ENCODE measurements at places on chromosomes 2 and 18.
A peak's percentile ranks its signal among the peaks of the same experiment; 100 is the strongest.

DNA sequence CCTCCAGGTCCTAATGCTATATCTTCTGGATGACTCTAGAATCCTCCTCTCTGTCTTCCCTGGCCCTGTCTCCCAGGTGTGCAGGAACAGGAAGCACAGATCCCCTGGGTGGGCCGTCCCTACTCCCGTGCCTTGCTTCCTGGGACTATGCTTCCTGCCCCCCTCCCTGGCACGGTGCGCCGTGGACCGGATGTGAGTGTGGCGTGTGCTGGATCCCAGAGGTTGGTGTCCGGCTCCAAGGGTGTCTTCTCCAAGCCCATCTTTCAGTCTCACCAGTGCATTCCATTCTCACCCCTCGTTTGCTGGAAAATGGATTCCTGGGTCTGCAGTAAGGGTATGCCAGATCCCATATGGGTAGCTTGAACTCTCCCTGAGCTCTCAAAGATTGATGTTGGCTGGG is 144.4 kb upstream of the TWIST2 start:
- DNase-seq = no peak

DNA sequence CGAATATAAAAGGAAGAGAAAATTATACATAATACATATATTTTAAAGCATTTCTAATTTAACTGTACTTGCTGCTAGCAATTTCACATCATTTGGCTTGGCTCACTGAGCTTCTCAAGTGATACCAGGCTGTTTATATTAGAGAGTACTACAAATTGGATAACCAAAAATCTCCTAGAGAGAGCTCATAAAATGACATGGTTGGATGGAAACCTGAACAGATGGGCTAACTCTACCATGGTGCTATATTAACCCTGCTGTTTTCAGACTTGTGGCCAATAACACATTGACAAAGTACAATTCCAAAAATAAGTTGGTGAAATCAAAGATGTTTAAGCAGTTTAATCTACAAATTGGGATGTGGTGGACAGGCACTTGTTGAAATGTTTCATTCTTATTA is 364.4 kb upstream of the GCFC2 start:
- DNase-seq = no peak

DNA sequence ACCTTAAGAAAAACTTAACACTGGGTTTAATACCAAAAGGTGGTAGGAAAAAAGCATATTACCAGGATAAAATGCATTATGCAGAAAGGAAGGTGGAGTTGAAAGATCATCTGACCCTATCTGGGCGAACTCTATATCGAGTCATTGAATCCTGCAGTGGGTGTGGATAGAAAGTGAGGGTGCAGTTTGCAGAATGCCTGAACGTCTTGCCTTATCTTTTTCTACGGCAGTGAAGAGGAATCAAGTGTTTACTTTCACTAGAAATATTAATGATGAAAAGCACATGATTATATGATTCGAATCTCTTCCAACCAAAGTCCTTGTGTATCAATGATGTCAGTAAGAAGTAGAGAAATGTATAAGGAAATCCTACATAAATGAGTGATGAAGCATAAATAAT is 4.3 kb upstream of the CAVIN2 start:
- DNase-seq = no peak

DNA sequence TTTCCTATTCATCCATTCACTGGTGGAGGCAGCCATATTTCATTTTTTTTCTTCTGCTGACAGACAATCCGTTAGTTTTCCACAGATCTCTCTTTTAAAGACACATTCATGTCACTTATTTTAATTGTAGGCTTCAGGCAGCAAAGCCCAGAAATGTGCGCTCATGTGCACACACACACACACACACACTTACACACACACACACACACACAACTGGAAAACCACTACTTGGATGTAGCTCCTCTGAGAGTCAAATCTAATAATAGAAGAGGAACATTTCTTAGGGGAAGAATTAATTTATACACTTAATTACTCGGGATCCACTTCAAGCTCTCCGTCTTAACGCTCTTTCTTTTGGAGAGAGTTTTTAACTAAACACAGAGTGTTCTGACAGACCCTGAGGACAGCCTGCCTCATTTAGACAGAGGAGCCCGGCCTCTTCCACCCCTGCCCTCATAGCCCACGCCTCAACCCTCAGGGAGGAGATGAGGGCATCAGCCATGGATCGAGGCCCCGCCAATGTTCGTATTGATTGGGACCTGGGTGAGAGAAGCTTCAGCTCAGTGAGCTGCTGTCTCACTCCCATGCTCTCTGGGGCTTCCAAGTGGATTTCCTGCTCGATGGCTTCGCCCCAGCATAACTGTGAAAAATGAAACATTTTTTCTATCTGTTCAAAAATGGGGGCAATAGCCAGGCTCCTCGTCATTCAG is 261.4 kb upstream of the SKOR2 start:
- DNase-seq = no peak

DNA sequence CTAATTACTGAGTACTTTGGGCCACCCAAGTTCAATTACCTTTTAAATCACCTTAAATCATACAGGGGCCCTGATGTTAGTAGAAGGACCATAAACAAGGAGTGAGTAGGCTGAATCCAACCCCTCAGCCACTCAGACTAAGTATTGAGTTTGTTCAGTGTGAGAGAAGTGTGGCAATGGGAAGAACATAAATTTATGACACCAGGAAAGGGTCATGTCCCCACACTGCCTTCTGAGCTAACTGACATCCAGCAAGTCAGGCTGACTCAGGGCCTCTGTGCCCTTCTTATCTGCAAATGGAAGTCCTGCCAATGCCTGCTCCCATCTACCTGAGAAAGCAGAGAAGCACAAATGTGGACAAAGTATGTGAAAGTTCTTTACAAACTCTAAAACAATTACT is 12.9 kb downstream of the PLEKHM3 start:
- no peak for DNase-seq

DNA sequence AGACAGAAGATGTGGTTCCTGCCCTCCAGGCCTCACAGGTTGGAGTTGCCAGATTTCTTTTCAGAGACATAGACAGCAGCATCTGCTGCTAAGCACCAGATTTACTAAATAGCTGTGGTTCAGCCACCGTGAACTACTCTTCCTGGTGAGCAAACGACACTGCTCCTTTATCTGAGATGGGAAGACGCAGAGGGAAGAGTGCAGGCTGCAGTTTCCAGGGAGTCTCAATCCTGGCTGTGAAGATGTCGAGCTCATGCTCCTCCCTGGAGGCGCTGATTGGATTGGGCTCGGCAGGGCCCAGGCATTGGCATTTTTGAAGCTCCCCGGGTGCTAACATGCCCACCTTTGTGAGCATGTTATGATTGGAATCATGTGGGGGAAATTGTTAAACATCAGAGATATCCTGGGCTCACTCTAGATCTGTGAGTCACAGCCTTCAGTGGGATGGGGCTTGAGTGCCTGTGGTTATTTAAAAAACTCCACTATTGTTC is 314.8 kb downstream of the TSN start:
- no peak for DNase-seq

DNA sequence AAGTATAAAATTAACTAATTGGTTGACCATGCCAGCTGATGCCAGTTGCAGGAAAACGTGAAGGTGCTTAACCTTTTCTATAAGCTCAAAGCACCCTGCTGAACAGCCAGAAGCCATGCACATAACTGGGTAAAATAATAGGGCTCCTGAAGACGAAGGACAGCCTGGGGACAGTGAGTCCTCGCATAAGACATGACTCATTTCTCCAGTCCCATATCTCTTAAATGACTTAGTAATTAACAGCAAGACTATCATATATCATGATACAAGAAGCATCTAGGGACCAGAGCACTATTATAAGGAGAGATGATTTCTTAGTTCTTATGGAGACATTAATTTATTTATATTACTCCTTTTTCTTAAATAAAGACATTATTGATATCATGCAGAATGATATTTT is 100.5 kb upstream of the DOK6 start:
- DNase-seq = no peak

DNA sequence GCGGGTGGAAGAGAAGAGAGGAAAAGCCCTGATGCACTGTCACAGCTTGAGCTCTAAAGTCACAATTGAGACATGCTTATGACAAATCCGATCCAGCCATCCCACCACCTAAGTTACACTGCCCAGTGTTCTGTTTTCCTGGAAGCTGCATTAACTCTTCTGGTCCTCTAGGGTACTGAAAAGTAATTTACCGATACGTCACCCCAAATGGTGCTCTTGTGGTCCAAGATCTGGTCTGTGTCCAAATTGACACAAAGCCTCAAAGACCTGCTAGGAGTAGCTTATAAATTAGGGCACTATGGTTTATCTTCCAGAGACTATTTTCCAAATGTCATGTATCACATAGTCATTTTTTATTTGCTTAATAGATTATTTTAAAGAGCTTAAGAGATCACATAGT is 186.7 kb upstream of the ETAA1 start:
- DNase-seq = no peak

- DNase-seq = no peak
Observed at GRCh38 chr2:85661139-85661858, 6.7 kb downstream of the SFTPB start.

GRCh38 chr2:42214669-42215068 is 45.5 kb downstream of the EML4 start:
- no peak for DNase-seq

DNA sequence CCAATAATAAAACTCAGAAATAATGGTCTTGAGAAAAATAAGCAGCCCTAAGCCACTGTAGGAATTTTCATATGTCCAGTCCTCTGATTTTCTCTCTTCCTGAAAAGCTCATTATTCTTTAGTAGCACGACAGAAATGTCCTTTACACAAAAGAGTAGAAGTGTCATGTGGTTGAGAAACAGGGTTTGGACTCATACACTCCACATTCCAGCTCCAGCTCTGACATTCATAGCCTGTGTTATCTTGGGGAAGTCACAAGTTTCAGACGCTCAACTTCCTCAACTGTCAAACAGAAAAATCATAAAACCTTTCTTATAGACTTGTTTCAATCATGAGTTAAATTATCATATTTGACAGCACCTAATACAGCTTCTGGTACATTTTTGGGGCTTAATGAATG is 511.5 kb downstream of the TNS1 start:
- no peak for DNase-seq

- DNase-seq = no peak
Observed at GRCh38 chr2:149175956-149176355, 137.5 kb downstream of the LYPD6B start.

- DNase-seq = peak; percentile 64
Observed at GRCh38 chr2:12702168-12703121, 14.3 kb upstream of the TRIB2 start.
